Activated CD4-positive, alpha-beta T cell treated with anti-CD3 and anti-CD28 coated beads, Interleukin-2, amount 10 ng/mL, durations not matched to agents 7 days and 5 days (primary cell): ENCODE measurements at places on chromosomes 6 and 20.

GRCh38 chr6:113057567-113058053, 710.5 kb downstream of the RFPL4B start:
- no peak for DNase-seq

DNA sequence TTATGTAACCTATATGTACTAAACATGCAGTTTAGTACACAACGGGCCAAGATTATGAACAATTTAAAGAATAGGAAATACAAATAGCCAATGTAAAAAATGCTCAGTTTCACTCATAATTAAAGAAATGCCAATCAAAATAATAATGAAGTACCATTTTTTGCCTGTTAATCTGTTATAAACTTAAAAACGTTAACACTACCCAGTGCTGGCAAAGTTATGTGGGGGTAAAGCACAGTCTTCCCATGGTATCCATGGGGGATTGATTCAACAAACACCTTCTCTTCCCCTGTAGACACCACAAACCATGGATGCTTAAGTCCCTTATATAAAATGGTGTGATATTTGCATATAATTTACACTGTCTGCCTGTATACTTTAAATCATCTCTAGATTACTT, 205.3 kb upstream of the SIM1 start:
- DNase-seq = no peak

DNA sequence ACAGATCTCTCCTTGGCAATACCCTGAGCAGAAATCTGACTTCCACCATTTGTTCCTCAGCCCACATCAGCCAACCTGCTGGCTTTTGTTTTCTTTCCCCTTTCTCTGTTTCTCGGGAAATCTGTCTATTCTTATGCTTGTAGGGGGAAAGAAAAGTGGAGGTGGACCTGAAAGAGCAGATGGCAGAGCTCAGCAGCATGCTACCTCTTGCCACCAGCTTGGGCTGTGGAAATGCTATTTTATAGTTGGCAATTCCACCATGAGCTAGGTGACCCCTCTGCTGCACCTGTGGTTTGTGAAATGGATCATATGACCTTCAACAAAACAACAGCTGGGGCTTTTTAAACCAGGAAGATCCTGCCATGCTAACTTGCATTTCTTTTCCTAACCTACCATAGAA, 6.8 kb upstream of the SPATS1 start:
- no peak for DNase-seq

DNA sequence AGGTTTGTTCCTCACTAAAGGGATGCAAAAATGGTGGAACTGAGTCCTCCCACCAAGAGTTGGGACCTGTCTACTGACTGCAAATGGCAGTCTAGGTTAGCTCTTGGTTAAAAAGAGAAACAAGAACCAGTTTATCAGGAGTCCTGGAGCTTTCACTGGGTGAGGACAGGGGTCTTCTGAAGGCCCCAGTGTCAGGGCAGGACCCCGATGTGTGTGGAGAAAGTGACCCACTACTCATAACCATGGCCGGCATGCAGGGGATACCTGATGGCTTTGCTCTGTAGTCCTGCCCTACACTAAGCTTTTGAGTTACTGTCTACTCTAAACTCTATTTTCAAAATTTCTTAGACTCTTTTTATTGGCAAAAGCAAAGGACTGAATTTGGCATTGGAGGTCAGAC, 220.5 kb downstream of the ANKRD60 start:
- no peak for DNase-seq
